CD4-positive, alpha-beta T cell treated with Interleukin-2 at 100 ng/mL for 4 hours (primary cell): ENCODE measurements at places on chromosomes 5 and 9.
A peak's percentile ranks its signal among the peaks of the same experiment; 100 is the strongest.

DNA sequence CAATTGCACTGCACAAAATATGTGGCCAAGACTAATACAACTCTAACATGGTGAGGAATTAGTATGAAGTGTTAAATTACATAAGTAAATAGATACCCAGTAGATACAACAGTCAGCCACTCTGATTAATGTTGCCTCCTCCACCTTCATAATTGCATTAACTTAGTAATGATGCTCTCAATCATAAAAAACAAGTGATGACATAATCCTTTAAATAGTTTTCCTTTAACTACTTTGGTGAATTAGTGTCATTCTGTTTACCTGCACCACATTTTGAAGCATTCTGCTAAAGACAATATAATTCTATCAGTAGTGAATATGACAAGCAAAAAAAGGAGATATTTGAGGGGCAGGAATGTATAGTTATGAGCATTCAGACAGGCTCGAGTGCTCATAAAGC is 265.9 kb upstream of the SLC24A2 start:
- no peak for DNase-seq

- no peak for DNase-seq
Observed at GRCh38 chr9:128747241-128747640, 23.3 kb upstream of the ZDHHC12 start.

GRCh38 chr5:96823900-96824380 is 16.2 kb upstream of the ERAP1 start:
- DNase-seq = peak; percentile 62

DNA sequence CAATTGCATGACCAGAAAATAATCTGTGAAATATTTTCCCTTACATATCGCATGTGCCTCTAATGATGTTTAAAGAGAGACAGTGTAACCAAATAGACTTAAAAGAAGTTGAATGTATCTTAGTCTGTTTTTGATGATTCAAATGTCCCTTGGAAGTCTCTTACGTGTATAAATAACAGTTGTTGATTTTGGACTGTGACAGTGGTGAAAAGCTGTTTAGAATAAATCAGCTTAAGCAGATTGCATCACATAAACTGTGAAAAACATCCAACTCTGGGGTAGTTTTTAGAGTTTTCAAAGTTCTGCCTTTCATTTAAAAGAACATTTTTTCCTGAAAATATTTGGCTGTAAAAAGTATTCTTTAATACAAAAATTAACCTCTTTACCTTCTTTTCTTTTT is 301.1 kb downstream of the PRR16 start:
- DNase-seq = no peak

- DNase-seq = no peak
Observed at GRCh38 chr9:13213337-13213736, 66.2 kb downstream of the MPDZ start.

- DNase-seq = no peak
Observed at GRCh38 chr9:79684711-79685575, 113.2 kb downstream of the TLE4 start.

- DNase-seq = no peak
Observed at GRCh38 chr9:76751001-76751400, 13.2 kb upstream of the PCA3 start.

- DNase-seq = no peak
Observed at GRCh38 chr5:90131383-90132133, 278.0 kb downstream of the CETN3 start.

DNA sequence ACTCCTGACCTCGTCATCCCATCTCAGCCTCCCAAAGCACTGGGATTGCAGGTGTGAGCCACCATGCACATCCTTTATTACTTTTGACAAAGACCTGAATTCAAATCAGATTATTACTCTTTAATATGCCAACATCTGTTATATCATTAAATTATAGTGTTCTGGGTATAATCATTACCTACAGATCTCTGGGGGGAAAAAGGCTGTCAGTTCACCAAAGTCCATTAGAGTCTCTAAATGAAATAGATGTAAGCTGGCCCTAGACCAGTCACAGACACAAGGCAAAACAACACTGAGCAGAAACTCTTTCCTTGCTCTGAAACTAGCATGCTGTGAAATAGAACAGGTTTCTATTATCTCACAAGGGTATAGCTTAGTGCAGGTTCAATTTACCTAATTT is 21.6 kb upstream of the TRIO start:
- DNase-seq = no peak

- DNase-seq = no peak
Observed at GRCh38 chr5:120160124-120160895, 303.8 kb upstream of the PRR16 start.

DNA sequence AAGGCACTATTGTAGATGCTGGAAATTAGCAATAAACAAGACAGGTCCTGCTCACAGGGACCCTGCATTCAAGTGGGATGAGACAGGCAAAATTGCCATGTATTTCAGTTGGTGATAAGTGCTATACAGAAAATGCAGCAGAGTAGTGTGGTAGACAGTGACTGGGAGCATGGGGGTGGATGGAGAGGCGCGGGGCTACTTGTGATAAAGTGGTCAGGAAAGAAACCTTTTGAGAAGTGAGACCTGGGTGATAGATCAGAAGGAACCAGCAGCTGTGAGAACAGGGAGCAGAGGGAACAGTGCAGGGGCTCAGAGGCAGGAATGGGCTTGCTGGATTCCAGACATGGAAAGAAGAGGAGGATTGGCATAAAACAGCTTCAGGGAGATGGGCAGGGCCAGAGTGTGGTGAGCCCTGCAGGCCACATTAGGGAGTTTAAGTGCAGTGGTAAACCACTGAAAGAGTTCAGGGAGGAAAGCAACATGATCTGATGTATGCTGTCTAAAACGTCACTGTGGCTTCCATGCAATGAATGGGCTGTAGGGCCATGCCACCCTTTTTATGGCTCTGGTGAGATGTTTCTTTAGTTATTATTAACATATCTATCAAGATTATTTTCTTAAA is 7.3 kb downstream of the CRHBP start:
- DNase-seq = no peak

DNA sequence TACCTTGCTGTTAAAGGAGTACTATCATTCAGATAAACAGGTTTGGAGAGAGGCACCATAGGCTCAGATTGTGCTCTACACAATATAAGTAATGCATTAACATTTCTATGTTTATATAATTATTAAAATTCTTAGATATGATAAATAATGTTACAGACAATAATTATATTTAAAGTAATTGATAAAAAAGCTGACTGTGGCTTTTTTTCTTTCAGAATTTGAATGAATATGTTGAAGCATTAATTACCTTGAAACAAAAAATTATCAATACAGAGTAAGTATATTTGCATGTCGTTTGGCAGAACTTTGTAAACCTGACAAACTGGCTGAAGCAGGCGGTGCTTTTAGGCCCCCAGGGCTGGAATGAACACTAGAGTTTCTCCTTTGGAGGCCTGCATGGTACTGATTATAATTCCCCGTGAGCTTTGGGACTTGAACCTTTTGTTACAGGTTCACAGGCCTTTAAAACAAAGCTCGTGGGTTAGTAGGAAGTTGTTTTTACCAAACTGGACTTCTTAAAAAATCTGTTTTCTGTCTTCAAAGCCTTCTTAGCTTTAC is 13.8 kb downstream of the ICE1 start:
- DNase-seq = no peak

DNA sequence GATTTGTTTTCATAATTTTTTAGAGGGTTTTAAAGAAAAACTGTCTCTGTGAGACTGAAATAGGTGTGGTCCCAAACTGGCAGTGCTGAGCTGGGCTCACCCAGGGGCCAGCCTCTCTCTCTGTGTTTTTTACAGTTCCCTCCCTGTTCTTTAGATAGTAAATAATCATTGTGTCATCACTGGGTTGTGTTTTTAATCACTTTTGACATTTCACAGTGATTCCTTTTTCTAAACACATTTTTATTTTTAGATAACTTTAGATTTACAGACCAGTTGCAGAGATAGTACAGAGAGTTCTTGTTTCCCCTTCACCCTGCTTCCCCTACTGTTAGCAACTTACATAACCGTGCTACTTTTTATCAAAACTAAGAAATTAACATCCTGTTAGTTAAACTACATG is 44.4 kb downstream of the MAP1B start:
- no peak for DNase-seq

GRCh38 chr9:13118313-13118712 is 161.2 kb downstream of the MPDZ start:
- DNase-seq = no peak

- DNase-seq = no peak
Observed at GRCh38 chr9:35566417-35566816, 38.6 kb upstream of the TESK1 start.

DNA sequence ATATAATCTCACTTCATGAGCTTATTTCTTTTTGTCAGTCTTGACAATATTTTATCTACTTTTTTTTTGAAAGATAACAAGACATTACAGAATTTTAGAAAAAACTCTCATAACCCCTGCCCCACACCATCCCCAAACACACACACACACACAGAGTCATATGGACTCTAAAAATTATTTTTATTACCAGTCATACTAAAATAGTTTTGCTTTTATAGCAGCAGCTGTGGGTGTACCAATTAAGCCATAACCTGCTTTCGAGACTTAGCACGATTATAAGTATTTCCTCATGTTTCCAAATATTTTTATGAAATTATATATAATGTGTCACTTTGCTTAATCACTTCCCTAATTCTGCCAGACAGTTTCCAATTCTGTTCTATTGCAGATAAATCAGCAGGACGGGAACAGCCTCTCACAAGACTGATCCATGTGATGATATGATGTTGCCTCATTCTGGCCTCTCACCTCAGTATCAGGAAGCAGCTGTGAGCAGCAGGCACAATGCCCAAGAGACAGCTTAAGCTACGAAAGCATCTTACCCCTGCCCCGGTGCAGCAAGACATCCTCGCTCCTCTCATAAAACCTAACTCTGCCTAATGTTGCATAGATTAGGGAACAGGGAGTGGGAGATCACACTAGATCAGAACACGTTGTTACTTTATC is 7.0 kb downstream of the PDCL start:
- DNase-seq = no peak

- DNase-seq = no peak
Observed at GRCh38 chr9:16705111-16705604, 165.3 kb downstream of the BNC2 start.

GRCh38 chr9:94002316-94003140 is 47.4 kb upstream of the BARX1 start:
- peak; percentile 18 for DNase-seq

- peak; percentile 75 for DNase-seq
Observed at GRCh38 chr5:95817430-95817829, 5.1 kb downstream of the GLRX start.

- DNase-seq = no peak
Observed at GRCh38 chr5:153088538-153088937, 401.9 kb upstream of the GRIA1 start.
